ENCODE measurements at places on chromosomes 5 and 9.

- H3K4me3 ChIP-seq: no peak overlapping the region
- peaks cover 10% of the 10 kb centered on the region for H3K4me1 ChIP-seq
- H3K27me3 ChIP-seq: no peaks in the 10 kb centered on the region
- no peak overlapping the region for H3K27ac ChIP-seq
- no peak for ATAC-seq
- H3K36me3 ChIP-seq: no peaks in the 10 kb centered on the region
Observed at GRCh38 chr9:108844856-108845255, 10.9 kb downstream of the ACTL7B start.

- H3K27ac ChIP-seq: peak overlapping the region; percentile 39
- H3K27me3 ChIP-seq: peaks cover 9% of the 10 kb centered on the region
- peaks cover 23% of the 10 kb centered on the region for H3K4me1 ChIP-seq
- no peaks in the 10 kb centered on the region for H3K36me3 ChIP-seq
- peak; percentile 39 for ATAC-seq
Observed at GRCh38 chr5:8060953-8061429, 192.0 kb downstream of the MTRR start.

DNA sequence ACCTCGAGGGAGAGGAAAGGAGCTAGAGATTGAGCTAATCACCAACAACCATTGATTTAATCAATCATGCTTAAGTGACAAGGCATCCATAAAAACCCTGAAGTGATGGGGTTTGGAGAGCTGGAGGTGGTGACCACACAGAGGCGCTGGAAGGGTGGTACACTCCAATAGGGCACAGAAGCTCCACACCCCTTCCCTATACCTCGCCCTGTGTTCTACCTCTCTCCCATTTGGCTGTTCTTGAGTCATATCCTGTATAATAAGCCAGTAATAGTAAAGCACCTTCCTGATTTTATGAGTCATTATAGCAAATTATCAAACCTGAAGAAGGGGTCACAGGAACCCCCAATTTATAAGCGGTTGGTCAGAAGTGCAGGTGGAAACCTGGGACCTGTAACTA, 18.3 kb downstream of the ACTL7B start:
- no peak overlapping the region for H3K4me3 ChIP-seq
- no peaks in the 10 kb centered on the region for H3K36me3 ChIP-seq
- H3K27me3 ChIP-seq: no peaks in the 10 kb centered on the region
- no peak for ATAC-seq
- H3K4me1 ChIP-seq: peaks cover 12% of the 10 kb centered on the region

- H3K27ac ChIP-seq: peak overlapping the region; percentile 55
- ATAC-seq: peak; percentile 91
- peak overlapping the region; percentile 8 for H3K4me3 ChIP-seq
- H3K4me1 ChIP-seq: peaks cover 90% of the 10 kb centered on the region
- H3K36me3 ChIP-seq: no peaks in the 10 kb centered on the region
Observed at GRCh38 chr9:27485158-27485557, 38.9 kb upstream of the IFNK start.

DNA sequence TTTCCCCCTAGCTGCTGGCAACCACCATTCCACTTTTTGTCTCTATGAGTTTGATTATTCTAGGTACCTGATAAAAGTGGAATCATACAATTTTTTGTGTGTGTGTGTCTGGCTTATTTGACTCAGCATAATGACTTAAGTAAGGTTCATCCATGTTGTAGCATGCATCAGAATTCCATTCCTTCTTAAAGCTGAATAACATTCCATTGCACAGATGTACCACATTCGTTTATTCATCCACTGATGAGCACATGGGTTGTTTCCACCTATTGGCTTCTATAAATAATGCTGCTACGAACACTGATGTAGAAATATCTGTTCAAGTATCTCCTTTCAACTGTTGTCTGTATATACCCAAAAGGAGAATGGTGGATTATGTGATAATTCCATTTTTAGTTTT, 33.7 kb downstream of the AP3B1 start:
- peaks cover 69% of the 10 kb centered on the region for H3K36me3 ChIP-seq
- H3K4me1 ChIP-seq: peaks cover 24% of the 10 kb centered on the region
- no peak for ATAC-seq
- no peak overlapping the region for H3K27ac ChIP-seq
- no peak overlapping the region for H3K4me3 ChIP-seq

GRCh38 chr9:120411862-120412424, 168.0 kb downstream of the CDK5RAP2 start:
- H3K27me3 ChIP-seq: no peaks in the 10 kb centered on the region
- ATAC-seq: no peak
- H3K27ac ChIP-seq: no peak overlapping the region
- peaks cover 61% of the 10 kb centered on the region for H3K36me3 ChIP-seq
- peaks cover 2% of the 10 kb centered on the region for H3K4me1 ChIP-seq

DNA sequence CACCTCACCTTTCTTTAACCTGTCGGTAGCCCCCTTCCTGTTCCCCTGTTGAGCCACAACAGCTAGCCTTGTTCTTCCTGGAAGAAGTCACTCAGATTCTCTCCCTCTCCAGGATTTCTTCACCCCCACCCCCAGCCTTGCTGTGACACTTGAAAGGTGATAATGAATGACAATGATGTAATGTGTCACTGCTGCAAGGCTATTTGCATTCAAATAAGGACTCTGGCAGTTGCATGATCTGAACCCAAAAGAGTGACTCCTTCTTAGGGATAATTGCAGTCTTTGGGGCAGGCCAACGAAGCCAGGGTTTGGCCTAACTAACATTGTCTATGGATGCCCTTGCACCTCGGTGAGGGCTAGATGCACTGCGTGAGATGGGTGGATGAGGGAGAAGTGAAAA, 154.4 kb upstream of the CLINT1 start:
- no peak overlapping the region for H3K4me3 ChIP-seq
- no peaks in the 10 kb centered on the region for H3K36me3 ChIP-seq
- H3K27me3 ChIP-seq: peaks cover 21% of the 10 kb centered on the region
- no peak for ATAC-seq

GRCh38 chr5:132385326-132386105, 16.0 kb downstream of the SLC22A5 start:
- H3K36me3 ChIP-seq: peaks cover 2% of the 10 kb centered on the region
- H3K27ac ChIP-seq: peak overlapping the region; percentile 56
- H3K4me3 ChIP-seq: no peak overlapping the region
- H3K27me3 ChIP-seq: no peaks in the 10 kb centered on the region
- peak; percentile 84 for ATAC-seq
